ENCODE measurements at places on chromosomes 7 and 10. TPM values are rescaled to one million over a fixed set of nuclear protein-coding genes. Genes with fewer than 3 reads are reported as not detected.

DNA sequence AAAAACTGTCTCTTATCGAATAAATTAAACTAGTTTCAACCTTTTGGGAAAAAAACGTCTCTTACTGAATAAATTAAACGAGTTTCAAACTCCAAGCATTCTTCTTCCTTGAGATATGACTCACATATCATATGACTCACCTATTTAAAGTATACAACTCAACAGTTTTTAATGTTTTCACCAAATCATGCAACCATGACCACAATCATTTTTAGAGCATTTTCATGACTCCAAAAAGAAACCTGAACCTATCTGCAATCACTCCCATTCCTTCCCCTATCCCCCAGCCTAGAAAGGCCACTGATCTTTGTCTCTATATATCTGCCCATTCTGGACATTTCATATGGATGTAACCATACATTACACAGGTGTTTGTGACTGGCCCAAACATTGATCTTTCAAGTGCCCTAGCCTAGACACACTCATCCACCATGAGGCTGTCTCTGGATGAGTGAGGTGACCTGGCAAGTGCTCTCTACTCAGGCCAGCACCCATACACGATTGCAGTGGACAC, 115.3 kb downstream of the PIP4K2A start:
- DNase-seq = no peak

GRCh38 chr10:61786728-61787127, 114.8 kb upstream of the ARID5B start:
- no peak for DNase-seq

DNA sequence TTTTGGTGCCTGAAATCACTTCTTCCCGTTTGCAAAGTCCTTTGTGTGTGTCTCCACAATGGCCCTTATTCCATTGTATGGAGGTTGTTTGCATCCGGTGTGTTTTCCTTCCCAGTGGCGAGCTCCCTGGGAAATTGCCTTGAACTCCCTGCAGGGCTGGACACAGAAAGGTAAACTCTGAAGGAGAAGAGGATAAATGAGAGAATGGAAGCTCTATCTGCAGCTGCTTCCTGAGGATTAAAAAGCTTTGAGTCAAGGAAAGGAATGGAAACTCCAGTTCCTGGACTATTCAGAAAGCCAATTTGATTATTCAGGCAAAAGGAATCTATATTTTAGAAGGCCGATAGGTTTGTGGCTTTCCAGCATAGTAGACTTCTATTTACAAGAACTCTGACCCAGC, 4.4 kb upstream of the GRK5 start:
- no peak for DNase-seq

- DNase-seq = no peak
These were observed 163.8 kb upstream of the KLF6 start for GRCh38 chr10:3948843-3949242.

DNA sequence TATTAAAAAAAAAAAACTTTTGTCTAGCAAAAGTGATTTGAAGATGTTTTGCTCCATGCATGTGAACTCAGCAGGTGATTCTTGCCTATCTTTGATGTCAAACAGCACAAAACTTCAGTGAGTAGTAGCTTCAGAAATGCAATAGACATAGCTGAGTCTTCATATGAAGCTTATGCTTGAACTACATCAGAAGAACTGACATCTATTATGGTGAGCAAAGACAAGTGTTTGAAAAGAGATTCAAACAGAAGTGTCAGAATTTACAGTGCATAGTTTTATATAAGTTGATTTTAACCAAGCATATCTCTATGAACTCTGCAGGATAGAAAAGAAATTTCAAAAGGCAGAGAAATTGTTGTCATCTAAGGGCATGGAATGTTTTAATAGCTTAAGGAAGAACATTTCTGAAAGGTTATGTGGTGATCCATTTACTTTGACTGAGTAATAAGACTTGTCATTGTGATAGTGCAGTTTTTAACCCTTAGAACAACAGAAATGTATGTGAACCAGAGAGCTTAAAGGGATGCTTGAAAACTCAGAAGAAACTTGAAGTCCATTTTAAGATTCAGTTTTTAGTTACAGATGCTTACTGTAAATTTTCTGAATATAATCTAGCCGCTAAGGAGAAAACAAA, 351.4 kb downstream of the MDFIC start:
- no peak for DNase-seq

- DNase-seq = no peak
These were observed 71.5 kb upstream of the SMNDC1 start for GRCh38 chr10:110376021-110376766.

DNA sequence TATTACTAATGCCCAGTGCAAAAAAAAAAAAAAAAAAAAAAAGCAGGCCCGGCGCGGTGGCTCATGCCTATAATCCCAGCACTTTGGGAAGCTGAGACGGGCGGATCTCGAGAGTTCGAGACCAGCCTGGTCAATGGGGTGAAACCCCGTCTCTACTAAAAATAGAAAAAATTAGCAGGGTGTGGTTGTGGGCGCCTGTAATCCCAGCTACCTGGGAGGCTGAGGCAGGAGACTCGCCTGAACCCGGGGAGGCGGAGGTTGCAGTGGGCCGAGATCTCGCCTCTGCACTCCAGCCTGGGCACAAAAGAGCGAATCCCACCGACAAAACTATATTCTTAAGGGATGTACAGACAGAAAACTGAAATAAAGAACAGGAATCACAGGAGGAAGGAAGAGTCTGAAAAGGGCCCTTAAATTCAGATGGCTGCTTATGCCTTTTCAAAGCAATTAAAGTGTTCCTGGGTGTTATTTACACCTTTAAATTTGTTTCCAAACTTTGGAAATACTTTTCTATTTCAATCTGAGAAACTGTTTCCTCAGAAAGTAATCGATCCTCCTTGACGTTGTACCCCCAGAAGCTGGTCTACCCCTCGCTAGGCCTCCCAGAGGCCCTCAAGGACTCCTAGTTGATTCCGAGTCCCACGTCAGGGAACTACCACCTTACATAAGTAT, 2.0 kb upstream of the KMT2E start:
- DNase-seq = no peak

DNA sequence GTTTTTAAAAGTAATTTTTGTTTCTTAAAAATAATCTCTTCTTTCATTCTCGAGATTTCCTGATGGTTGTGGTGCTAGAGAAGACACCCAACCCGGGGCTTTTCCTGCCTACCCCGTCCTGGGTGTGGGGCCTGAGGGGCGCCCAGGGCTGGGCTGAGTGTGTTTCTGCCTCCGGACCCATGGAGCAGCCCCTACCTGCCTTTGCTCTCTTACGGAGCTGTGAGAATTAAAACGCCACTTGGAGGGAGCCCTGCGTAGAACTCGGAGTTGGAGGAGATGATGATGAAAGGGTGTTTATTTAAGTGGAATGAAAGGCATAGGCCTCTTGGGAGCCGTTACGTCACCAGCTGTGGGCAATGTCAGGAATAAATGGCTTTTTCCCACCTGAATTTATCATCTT, 261.8 kb upstream of the SHH start:
- DNase-seq = no peak

DNA sequence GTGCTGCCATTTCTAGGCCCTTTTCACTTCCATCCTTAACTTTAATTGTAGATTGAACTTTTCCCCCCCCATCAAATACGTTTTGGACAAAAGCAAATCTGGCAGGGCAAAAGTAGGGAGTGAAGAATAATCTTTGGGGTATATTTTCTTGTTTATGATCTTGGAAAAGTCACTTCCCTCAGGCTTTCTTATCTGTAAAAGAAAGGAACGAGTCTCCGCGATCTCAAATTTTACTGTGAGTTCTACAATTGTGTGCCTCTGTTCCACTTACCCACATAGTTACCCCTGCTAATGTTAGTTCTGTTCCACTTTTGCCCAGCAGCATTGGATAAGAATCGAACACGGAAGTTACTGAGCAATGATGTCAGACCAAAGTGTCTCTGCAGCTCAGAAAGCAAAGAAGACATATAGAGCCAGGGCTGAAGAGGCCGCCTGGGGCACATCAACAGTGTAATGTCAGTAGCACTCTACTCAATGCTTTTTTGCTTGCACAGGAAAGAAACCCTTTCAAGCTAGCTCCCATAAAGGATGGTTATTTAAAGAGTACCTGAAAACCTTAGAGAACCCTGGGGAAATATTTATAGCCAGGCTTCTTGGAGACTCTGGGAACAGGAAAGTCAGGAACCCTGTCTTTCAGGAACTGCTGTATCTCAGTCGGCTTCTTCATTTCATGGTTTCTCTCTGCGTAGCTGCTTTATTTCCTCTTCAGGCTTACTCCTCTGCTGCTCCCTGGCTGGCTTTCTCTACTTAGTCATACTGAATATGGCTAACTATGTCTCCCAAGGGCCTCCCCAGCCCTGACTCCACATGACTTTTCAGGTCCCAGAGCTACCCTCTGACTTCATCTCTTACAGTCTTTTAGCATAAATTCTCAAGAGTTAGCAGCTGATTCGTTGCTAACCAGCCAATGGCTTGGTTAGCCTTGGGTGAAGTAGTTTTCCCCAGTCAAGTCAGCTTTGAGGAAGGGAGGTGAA, 123.7 kb upstream of the FAM3C start:
- no peak for DNase-seq

DNA sequence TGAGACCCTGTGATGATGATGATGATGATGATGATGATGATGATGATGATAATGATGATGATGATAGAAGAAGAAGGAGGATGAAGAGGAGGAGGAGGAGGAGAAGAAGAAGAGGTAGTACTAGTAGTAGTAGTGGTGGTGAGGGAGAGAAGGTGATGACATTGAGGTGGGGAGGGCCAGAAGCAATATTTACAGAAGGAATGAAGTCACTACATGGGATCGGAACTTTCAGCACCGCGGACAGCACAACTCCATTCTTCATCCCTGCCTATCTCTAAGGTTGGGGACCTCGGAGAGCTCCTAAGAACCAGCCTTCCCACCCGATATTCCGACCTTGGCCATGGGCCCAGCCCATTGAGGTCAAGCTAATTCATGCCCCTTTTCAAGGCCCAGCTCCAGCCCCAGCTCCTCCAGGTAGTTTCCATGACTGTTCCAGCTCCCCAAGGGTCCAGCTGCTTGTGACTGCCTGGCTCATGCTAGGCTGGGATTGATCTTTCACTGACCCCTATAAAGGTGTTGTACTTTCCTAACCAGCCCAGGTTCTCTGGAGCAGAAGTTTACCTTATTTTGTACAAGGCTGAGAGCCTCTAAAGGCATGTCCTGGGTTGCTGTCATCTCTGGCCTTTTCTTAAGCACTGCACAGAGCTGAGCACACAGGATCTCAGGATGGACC, 10.3 kb downstream of the CRHR2 start:
- DNase-seq = peak; percentile 91

DNA sequence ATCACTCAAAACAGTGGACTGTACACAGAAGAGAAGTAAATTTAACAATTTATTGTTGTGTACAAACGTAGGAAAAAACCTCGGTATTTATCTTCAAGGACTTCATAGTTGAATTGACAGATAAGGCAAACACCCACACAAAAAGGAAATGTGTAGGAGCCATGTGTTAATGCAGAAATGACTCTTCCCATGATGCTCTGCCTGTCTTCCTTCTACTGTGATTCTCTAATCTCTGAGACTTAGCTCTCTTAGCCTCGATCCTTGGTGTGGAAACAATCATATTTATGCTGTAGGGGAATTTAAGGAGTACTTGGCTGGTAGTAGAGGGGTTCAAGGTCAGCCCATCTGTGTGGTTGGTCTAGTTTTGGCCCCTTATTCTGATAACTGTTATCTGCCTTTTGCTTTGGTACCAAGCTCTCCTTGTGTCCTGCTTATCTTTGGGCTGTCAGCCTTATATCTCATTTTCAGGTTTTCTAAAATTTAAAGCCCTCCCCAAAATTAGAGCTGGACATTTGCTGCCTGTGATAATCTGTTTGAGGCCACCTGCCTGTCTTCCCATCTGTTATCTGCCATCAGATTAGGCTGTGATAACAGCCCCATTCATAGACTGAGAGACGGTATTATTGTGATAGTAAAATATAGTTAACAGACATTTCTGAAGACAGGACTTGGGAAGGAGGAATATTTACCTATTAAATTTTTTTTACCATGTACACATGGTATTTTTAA, 81.7 kb downstream of the GPR85 start:
- no peak for DNase-seq

- DNase-seq = no peak
These were observed 80.9 kb upstream of the APBB1IP start for GRCh38 chr10:26357203-26357602.

DNA sequence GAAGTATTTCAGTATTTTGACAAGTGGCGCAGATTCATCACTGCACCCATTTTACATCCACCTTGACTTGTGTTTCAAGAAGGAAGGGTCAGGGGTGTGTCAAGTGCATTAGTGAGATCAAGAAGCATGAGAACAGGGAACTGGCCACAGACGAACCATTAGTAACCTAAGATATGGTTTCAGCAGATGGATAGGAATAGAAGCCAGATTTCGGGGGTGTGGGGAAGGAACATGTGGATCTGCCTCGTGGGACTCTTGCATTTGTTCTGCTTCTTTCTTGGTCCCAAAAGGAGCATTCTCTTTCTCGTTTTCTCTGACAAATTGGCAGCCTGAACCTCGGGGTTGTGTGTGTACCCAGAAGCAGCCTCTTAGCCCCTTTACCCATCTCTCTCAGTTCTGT, 9.6 kb downstream of the DENND2A start:
- no peak for DNase-seq

GRCh38 chr7:51315393-51316261, 982 bp downstream of the COBL start:
- DNase-seq = peak; percentile 80

DNA sequence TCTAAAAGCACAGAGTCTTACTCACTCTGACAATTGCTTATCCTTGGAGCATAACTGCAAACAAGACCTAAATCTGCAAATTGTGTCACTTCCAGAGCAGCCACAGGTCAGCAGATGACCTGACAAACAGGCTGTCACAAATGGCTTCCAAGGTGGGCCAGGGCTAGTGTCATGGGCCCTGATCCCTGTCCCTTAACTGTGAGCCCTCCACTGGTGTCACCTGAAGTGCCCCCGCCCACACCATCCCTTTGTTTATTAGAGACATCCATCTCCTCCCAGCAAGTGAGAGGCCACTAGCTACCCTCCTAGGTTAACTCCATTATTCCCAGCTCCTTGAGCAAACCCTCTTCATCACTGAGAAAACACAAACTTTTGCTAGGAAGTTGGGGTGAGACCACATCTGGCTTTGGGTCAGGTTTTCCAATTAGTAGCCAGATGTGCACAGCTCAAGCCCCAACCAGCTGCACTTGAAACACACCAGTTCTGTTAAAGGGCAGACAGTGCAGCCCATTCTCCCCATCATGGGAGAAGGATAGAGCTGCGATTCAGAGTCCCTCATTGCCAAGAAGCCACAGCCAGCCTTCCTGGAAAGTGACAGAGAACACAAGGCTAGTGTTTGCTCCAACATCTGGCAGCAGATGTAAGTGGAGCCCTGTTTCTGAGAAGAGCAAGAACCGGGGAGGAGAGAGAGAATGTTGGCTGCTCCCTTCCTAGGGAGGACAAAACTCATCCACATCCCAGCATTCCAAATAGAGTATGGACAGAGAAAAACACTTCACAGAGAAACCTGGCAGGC, 75.7 kb upstream of the NANOS1 start:
- DNase-seq = no peak

The IQCE gene
- total RNA-seq = 4.0 TPM

The VIPR2 gene
- 2.5 TPM for total RNA-seq

Measured in H7 (cell line).